Activated CD8-positive, alpha-beta memory T cell treated with anti-CD3 and anti-CD28 coated beads for 1 hour (primary cell): ENCODE measurements at places on chromosomes 7 and 10.

DNA sequence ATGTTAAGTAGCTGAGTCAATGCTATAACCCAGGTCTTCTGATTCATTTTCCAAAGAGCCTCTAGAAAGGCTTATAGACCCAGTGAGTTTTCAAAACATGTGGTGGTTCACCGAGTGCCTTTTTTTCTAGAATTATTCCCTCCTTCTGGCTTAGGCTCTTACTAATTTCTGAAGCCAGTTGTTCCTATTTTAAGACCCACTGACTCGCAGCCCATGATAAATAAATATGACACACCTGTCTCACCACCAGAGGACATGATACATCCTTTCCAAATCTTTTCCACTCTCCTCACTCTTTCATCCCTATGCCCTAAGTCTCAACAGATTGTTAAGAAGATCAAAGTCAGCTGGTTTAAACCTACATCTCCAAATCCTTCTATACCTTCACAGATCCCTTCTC, 126.0 kb upstream of the WNT16 start:
- no peak for DNase-seq

GRCh38 chr7:109127145-109127544, 557.5 kb downstream of the DNAJB9 start:
- no peak for DNase-seq

GRCh38 chr10:94631077-94631875, 52.3 kb upstream of the CYP2C18 start:
- no peak for DNase-seq

GRCh38 chr10:101011517-101012423, 12.2 kb downstream of the LZTS2 start:
- DNase-seq: no peak

DNA sequence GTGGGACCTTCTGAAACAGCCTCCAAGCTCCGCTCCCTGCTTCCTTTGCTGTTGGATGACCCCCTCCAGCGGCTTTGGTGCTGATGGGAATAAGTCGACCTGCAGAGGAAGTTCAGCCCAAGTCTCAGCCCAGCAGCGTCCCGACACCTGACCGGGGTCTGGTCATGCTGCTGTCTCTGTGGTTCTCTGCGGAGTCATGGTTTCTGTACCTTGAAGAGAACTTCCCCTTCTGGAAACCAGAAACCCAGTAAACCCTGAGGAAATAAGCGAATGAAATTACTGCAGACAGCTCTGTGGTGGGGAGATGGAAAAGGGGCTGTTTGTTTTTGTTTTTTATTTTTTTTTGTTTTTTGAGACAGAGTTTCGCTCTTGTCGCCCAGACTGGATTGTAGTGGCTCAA, 18.3 kb upstream of the ZNF12 start:
- DNase-seq: no peak

- no peak for DNase-seq
Measured at GRCh38 chr10:8115618-8115980, 61.1 kb downstream of the GATA3 start.

DNA sequence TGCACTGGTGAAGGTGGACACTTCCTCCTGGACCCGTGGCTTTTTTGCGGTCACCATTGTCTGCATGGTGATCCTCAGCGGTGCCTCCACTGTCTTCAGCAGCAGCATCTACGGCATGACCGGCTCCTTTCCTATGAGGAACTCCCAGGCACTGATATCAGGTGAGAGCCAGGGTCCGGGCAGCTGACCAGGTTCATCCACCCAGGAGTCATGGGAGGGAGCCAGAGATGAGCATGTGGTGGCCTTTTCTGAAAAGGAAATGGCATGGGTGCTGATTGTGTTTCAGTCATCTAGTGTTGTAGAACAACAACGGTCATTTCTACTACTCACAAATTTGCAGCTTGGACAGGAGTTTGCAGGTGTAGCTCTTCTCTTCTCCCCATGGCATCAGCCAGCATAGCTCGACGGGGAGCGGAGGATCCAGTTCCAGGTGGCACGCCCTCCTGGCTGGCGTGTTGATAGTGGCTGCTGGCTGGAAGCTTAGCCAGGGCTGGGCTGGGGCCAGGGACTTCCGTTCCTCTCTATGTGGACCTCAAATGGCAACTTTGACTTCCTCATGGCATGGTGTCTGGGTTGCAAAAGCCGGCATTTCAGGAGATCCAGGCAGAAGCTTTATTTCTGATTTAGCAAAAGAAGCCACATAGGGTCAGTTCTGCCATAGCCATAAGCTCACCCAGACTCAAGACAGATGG, 32.7 kb downstream of the SLC29A3 start:
- no peak for DNase-seq

- DNase-seq: no peak
Measured at GRCh38 chr7:151738925-151739324, 138.0 kb downstream of the PRKAG2 start.

- no peak for DNase-seq
Measured at GRCh38 chr7:93382362-93382761, 150.2 kb downstream of the VPS50 start.

- DNase-seq: no peak
Measured at GRCh38 chr7:37635346-37635745, 48.2 kb upstream of the GPR141 start.

DNA sequence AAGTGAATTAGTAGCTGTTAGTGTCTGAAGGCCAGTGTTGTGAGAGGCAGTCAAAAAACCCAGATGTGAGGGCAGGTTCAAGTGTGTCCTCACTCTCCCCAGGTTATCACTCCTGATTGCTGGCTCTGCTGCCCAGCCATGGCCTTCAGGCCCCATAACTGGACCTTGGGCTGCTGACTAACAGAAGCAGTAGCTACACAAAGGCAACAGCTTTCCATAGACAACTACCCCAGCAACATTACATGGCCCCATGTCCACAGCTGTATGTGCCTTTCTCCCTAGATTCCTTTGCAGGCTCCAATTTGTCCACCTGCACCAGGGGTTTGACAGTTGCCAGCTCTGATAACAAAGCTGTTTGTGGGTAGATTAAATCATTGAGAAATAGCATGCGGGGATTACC, 297.8 kb downstream of the ARL4A start:
- no peak for DNase-seq

- no peak for DNase-seq
Measured at GRCh38 chr7:140060243-140060630, 2.5 kb downstream of the PARP12 start.

GRCh38 chr7:33495207-33495606, 365.8 kb downstream of the BBS9 start:
- DNase-seq: no peak

GRCh38 chr7:105105579-105105978, 91.6 kb downstream of the KMT2E start:
- DNase-seq: no peak

DNA sequence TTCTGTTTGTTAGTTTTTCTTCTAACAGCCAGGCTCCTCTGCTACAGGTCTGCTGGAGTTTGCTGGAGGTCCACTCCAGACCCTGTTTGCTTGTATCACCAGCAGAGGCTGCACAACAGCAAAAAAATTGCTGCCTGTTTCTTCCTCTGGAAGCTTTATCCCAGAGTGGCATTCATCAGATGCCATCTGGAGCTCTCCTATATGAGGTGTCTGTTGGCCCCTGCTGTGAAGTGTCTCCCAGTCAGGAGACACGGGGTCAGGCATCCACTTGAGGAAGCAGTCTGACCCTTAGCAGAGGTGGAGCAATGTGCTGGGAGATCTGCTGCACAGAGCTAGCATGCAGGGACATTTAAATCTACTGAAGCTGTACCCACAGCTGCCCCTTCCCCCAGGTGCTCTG, 26.7 kb upstream of the CROT start:
- DNase-seq: no peak

- no peak for DNase-seq
Measured at GRCh38 chr7:5532536-5533335, 109.1 kb upstream of the TNRC18 start.

GRCh38 chr7:104410742-104411141, 82.3 kb downstream of the LHFPL3 start:
- DNase-seq: no peak

- no peak for DNase-seq
Measured at GRCh38 chr10:94042834-94043175, 49.1 kb downstream of the PLCE1 start.

DNA sequence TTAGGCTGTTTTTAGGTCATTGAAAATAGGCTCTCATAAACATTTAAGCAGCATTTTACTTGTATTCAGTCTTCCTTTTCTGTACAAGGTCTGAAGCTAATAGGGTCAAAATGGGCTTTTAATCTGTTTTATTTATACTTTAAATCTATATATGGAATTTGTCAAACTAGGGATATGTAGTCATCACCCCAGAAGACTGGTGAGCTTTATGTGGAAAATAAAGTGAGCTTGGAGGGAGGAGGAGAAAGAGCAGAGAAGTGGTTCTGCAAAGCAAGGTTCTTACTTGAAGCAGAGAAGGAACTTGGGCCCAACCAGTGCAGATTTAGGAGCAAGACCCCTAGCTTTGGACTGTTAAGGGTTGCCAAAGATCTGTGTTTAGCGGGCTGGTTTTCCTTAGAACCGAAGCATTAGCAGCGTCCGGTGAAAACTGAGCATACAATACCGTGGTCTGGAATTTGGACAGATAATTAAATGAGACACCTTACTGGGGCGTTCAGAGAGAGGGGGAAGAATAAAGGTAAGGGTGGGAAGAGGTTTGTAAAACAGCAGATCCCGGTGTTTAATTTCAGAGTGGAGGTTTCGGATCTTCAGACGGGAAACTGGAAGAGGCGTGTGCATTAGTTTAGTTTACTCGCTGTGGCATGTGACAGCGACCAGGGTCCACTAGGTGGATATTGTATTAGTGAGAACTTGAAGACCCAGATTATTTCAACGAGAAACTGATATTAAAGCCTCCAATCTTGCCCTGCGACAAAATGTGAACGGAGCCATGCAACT, 2.4 kb downstream of the BAMBI start:
- no peak for DNase-seq

DNA sequence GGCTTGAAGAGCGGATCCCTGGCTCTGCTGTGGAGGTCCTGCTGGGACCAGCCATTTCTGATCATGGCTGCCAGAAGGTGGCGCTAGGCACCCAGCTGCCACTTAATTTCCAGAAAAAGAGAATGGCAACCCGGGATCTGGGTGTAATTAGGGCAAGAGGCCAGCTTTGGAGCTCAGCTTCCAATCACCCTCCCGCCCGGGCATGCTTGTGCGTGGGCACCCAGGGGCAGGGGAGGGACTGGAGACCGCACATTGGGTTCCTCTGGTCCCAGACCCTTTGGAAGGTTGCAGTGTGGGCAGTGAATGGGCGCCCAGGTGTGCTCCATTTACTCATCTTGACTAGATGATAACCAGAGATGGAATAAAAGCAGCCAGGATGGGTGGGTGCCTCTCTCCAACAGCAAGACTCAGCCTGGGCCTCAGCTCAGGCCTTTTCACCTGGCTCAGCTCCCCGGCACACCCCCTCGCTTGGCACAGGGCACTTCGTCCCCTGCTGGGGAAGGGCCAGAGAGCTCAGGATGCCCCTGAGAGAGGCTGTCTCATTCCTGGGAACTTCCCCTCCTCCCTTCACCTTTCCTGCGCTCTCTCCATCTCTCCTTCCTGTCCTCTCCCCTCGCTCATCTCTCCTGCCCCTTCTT, 14.7 kb downstream of the FAM241B start:
- DNase-seq: no peak

DNA sequence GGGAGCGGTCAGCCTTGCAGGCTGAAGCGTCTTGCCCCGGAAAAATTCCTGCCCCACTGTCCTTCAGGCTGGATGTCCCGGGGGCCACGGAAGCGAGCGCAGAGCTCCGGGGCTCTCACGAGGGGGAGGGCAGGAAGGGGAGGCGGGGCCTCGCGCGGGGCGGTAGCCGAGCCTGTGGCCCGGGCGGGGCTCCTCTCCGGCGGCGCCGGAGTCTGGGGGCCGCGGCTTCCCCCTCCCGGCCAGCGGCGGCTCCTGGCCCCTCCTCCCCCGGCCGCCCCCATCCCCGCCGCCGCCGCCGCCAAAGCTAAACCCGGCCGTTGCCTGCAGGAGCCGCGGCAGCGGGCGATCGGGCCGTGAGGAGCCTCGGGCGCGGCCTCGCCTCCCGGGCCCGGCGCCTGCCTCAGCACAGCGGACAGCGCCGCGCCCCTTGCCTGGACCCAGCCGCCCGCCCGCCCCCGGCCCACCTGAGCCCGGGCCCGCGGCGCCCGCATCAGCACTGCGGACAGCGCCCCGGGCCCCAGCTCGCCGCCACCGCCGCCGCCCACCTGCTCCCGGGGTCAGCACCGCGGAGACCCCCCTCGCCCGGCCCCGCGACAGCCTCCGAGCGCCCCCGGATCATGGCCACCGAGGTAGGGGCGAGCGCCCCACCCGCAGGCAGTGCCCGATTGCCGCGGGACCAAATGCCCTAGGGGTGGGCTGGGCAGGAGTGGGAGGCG, at the start of gene GOLGA7B:
GOLGA7B (plus strand) TSS at position 157 of the 716 bp plus-strand sequence; CDS start at position 618, 461 bp downstream.
- peak; percentile 51 for DNase-seq

DNA sequence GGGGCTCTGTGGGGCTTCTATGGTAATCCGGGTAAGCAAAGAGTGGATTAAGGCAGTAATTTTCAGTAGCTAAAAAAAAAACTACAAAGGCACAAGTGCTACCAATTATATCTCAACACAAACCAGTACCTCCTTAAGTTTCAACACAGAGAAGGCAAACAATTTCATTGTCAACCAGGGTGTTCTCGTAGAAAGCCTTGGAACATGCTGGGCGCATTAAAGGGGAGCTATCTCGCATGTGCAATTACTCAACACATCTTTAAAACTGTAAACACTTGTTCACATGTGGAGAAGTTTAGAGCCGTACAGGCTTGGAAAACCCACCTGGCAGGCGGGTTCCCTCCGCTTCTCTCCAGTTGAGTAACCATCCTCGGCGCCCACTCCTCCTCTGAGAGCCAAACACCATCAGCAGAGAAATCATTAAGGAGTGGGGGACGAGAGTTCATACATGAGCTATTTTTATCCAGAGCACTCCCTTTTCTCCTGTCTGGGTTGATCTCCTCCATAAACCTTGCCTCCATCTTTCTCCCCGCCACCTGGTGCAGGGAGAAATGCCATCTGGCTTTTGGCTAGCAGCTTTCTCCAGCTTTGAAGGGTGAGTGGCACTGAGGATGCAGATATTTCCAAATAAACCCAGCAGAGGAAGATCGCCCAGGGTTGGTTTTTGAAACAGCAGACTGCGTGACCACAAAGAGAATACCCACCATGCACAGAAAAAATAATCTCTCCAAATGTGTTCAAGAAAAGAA, 287.1 kb downstream of the WDR11 start:
- DNase-seq: no peak

- DNase-seq: no peak
Measured at GRCh38 chr7:24123076-24123475, 160.9 kb upstream of the NPY start.

DNA sequence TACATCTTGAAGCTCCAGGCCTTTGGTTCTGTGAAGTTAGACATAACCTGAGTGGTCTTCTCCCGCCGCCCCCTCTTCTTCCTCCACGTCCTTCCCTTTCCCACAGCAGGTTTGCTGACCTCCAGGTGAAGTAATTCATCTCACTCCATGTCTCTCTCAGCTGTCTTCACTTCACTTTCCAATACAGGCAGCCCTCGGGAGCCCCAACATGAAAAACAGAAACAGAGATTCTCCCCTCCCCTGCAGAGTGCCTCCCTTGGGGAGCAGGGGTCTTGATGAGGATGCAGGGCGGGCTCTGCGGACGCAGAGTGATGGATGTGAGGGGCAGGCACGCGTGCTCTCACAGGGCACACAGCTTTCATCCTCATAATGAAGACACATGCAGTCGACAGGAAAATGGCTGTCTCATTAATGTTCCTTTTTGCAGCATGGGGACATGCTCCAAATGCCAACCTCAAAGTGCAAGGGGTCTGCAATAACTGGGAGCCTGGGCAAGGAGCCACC, 95.6 kb downstream of the GPAM start:
- DNase-seq: no peak
